Left ventricle myocardium inferior (tissue), 1 donor: ENCODE measurements at places on chromosomes 12 and 14. TPM values are rescaled to one million over a fixed set of nuclear protein-coding genes. Genes with fewer than 3 reads are reported as not detected.
A peak's percentile ranks its signal among the peaks of the same experiment; 100 is the strongest.

Gene GLS2
- 0.49 TPM for total RNA-seq

- DNase-seq, result no peak
Observed at GRCh38 chr12:89791286-89791685, 82.6 kb upstream of the ATP2B1 start.

Gene LMNTD1
- not detected for total RNA-seq

Gene C14orf132
- total RNA-seq, result 4.8 TPM

DNA sequence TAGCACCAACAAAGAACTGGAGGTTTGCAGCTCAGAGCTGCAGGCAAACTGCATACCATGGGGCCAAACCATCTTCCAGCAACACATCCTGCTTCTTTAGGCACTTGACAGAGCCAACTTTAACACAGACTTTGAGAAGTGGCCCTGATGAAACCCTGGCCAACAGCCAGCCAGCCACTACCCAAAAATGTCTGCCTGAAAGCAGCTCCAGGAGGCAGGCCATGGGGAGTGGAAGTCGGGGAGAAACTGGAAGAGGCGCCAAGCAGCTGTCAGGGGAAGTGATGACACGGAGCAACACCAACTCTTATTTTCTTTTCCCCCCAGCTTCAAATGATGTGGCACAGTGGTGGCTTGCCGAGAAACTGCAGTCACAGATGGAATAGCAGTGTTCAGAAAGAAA is 110.9 kb upstream of the PLXNC1 start:
- no peak for DNase-seq

DNA sequence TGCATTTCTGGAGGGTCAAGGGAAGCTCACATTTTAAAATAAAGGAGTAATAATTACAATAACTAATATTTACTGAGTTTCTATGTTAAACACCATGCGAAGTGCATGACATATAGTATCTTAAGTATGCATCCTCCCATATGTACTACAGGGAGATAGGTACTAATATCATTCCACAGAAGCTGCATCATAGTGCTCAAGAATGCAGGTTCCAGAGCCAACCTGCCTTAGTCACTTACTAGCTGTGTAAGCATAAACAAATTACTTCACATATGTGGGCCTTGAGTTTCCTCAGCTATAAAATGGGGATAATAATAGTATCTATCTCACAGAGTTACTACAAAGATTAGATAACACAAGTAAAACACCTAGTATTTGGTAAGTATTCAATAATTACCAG is 18.3 kb downstream of the ARMH4 start:
- no peak for DNase-seq

Gene CS
- total RNA-seq, result 780 TPM

- no peak for DNase-seq
Observed at GRCh38 chr12:51262758-51263177, 7.4 kb downstream of the SMAGP start.

Gene INSM2
- not detected for total RNA-seq

DNA sequence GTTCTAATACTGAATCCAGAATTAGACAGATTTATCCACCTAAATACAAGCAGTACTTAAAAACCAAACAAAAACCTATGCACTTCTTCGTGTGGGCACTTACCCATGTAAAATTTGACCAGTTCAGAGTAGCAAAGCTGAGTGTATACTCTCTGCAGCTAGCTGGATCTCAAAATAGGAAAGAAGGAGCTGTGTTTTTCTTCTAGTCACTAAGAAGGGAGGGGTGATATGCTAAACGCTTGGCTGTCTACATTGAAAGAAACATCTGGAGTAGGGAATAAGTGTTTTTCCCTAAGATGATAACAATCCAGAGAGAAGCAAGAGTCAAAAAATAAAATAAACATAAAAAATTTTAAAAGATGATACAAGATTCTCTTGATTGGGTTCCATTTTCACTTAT is 20.0 kb downstream of the RBMS2 start:
- DNase-seq, result no peak

Gene TPH2
- total RNA-seq, result not detected

Gene TGM1
- 0.96 TPM for total RNA-seq

GRCh38 chr12:84653482-84653881 is 259.1 kb downstream of the SLC6A15 start:
- DNase-seq, result no peak

- no peak for DNase-seq
Observed at GRCh38 chr12:114904254-114905003, 220.5 kb upstream of the TBX3 start.

- no peak for DNase-seq
Observed at GRCh38 chr12:1622406-1622805, 6.6 kb upstream of the WNT5B start.

GRCh38 chr12:130090542-130090941 is 71.7 kb upstream of the FZD10 start:
- DNase-seq, result no peak

GRCh38 chr14:75286313-75286712 is 7.7 kb downstream of the FOS start:
- DNase-seq, result peak; percentile 48

Gene SELPLG
- 3.4 TPM for total RNA-seq

Gene POTEG
- not detected for total RNA-seq

DNA sequence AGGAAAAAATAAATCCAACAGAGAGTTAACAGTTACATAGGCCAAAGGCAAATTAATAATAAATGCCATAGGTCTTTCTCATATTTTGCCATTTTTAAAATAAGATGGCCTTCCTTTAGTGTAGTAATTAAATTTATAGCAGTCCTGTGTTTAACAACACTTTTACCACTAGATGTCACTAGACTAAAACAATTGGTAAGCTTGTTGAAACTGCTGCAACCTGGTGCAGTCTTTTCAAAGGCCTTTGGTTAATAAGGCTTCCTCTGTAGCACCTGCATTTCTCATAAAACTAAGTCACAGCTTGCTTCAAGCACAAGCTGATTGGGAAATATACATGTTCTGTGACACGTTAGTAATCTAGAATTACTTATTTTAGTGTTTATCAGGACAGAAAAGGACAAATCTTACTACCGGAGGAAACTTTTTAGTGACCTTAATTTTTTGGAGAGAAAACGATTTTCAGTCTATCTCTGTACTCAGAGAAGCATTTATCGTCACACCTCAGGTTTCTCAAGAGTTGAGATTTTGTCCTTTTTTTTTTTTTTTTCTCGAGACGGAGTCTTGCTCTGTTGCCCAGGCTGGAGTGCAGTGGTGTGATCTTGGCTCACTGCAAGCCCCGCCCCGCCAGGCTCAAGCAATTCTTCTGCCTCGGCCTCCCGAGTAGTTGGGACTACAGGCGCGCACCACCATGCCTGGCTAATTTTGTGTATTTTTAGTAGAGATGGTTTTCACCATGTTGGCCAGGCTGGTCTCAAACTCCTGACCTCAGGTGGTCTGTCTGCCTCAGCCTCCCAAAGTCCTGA is 20.0 kb downstream of the BORCS5 start:
- no peak for DNase-seq

GRCh38 chr14:103115845-103116572 is 7.3 kb upstream of the TNFAIP2 start:
- DNase-seq, result no peak

- no peak for DNase-seq
Observed at GRCh38 chr12:94133964-94134795, 14.2 kb upstream of the PLXNC1 start.

Gene CIROP
- total RNA-seq, result not detected

Gene KRT71
- not detected for total RNA-seq

Gene RNASE1
- 294 TPM for total RNA-seq

Gene CCNT1
- total RNA-seq, result 18.4 TPM

Gene TAS2R43
- not detected for total RNA-seq

DNA sequence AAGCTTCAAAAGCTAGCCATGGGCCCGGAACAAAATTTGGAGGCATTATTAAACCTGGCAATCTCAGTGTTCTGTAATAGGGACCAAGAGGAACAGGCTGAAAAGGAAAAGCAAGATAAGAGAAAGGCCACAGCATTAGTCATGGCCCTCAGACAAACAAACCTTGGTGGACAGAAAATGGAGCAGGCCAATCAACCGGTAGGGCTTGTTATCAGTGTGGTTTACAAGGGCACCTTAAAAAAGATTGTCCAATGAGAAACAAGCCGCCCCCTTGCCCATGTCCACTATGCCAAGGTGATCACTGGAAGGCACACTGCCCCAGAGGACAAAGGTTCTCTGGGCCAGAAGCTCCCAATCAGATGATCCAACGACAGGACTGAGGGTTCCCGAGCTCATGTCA is 653.9 kb upstream of the TMEM132C start:
- DNase-seq, result no peak

Gene RHEBL1
- not detected for total RNA-seq

- DNase-seq, result no peak
Observed at GRCh38 chr14:99389174-99389826, 91.4 kb downstream of the SETD3 start.

GRCh38 chr14:64726585-64726890 is 22.3 kb downstream of the PLEKHG3 start:
- peak; percentile 13 for DNase-seq

Gene LRFN5
- total RNA-seq, result 0.30 TPM

GRCh38 chr12:22172501-22172900 is 126.5 kb downstream of the CMAS start:
- no peak for DNase-seq

GRCh38 chr14:97581016-97581415 is 783.8 kb downstream of the VRK1 start:
- no peak for DNase-seq

- DNase-seq, result no peak
Observed at GRCh38 chr12:121472150-121472905, 72.4 kb downstream of the RNF34 start.

DNA sequence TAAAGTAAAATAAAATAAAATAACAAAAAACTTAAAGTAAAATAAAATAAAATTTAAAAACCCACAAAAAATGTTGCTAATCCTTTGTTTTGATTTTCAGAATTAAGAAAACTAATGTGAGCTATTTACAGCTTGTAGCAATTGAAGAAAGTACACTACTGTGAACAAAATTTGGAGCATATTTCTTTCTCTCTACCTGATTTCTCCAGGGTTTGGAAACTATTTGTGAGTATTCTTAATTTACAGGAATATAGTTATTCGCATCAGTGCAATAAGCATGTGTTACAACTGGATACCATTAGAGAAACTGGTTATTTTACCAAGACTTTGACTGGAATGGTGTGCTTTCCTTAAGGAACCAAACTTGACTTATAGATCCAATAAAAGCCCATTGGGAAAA is 86.1 kb upstream of the CNOT2 start:
- DNase-seq, result no peak

Gene ACSM4
- not detected for total RNA-seq

Gene NANOG
- total RNA-seq, result not detected

- DNase-seq, result no peak
Observed at GRCh38 chr12:28872654-28873268, 276.3 kb upstream of the FAR2 start.
